ENCODE measurements at places on chromosomes 2 and 18. TPM values are rescaled to one million over a fixed set of nuclear protein-coding genes. Genes with fewer than 3 reads are reported as not detected.

The FHL2 gene
- total RNA-seq = 17.8 TPM

The SMYD5 gene
- 21.0 TPM for total RNA-seq

The FAM237A gene
- total RNA-seq = not detected

The HJURP gene
- total RNA-seq = 109 TPM

The PRSS56 gene
- total RNA-seq = not detected

The NCK2 gene
- 32.8 TPM for total RNA-seq

The CDH2 gene
- 459 TPM for total RNA-seq

The SULT1C4 gene
- total RNA-seq = 11.3 TPM

The RUFY4 gene
- total RNA-seq = not detected

DNA sequence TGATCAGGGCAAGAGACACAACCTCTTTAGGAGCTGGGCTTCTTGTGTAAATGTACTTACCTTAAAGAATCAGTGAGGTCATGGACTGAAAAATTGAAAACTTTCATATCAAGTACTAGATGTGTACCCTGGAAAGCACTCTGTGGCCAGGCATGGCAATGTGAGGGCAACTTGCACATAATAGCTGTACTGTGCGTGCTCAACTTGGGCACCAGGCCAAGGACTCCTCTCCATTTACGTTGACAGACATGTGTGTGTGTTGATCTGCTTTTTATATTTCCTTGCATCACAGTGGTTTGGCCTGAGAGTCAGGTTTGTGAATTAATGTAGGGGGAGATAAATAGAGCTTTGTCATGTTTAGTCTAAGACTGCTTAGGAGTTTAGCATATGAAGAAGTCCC, 669.5 kb upstream of the REG3G start:
- no peak for DNase-seq
- H3K27ac ChIP-seq = no peak overlapping the region
- H3K4me3 ChIP-seq = no peak overlapping the region
- no peaks in the 10 kb centered on the region for H3K36me3 ChIP-seq
- no peaks in the 10 kb centered on the region for H3K4me1 ChIP-seq

- H3K27ac ChIP-seq = no peak overlapping the region
- peaks cover 4% of the 10 kb centered on the region for H3K4me1 ChIP-seq
- no peaks in the 10 kb centered on the region for H3K36me3 ChIP-seq
- H3K4me3 ChIP-seq = no peak overlapping the region
- no peak for DNase-seq
Measured at GRCh38 chr18:79786786-79787526, 10.8 kb upstream of the KCNG2 start.

- no peaks in the 10 kb centered on the region for H3K27me3 ChIP-seq
- H3K27ac ChIP-seq = no peak overlapping the region
- DNase-seq = no peak
- H3K36me3 ChIP-seq = no peaks in the 10 kb centered on the region
Measured at GRCh38 chr2:220985561-220985960, 586.5 kb downstream of the EPHA4 start.

DNA sequence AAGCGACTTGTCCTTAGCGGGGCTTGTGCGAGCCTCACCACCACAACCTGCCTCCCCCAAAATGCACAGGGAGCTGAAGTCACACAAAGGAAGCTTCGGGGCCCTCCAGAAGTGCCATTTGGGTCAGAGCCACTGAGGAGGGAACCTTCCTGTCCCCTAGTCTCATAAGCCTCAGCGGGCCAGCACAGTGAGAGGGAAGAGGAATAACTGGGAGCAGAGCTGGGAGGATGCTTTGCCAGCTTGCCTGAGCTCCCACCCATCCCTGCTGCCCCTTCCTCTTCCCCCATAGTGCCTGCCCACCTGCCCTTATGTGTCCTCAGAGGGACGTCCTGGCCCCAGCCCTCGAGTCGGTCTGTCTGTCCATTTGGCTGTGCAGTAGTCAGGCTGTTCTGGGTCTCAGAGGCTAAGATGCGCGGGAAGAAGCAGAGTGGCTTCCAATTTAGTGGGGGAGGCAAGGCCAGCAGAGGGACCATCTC, 51.8 kb upstream of the GPR17 start:
- no peak overlapping the region for H3K27ac ChIP-seq
- no peaks in the 10 kb centered on the region for H3K27me3 ChIP-seq
- no peak for DNase-seq
- H3K4me3 ChIP-seq = no peak overlapping the region

DNA sequence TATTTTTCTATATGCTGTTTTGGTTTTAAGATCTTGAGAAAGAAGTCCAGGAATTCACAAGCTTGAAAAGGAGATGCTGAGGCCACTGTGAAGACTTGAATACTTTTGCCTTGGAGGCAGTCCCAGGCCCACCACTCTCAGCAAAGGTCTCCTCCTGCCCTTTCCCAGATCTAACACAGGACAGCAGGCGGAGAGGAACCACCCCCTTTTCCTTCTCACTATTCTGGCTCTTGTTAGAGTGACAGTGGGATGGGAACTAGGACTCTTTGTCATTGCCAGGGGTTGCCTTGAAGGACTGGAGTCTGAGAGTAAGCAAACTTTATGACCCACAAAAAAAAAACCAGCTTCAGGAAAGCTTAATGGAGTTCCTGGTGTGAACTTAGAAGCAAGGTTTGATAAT, 54.7 kb downstream of the E2F6 start:
- H3K27me3 ChIP-seq = no peaks in the 10 kb centered on the region
- H3K27ac ChIP-seq = no peak overlapping the region
- DNase-seq = no peak
- H3K4me3 ChIP-seq = no peak overlapping the region
- no peaks in the 10 kb centered on the region for H3K36me3 ChIP-seq
- H3K4me1 ChIP-seq = no peaks in the 10 kb centered on the region

DNA sequence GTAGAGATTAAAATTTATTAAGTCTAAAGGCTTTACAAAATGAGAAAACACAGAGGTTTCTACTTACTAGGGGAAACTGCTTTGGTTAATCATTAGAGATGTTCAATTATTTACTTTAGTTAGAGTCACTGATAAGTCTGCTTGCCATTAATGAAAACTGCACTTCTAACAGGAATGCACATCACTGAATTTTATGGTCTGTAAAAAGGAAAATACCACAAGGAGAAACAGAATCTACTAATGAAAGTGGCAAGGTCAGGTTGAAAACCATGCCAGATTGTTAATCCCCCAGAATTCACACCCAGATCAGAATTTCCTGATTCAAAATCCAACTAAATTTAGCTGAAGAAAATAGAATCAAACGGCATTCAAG, 90.5 kb upstream of the GRB14 start:
- no peaks in the 10 kb centered on the region for H3K4me1 ChIP-seq
- no peaks in the 10 kb centered on the region for H3K36me3 ChIP-seq
- H3K27me3 ChIP-seq = no peaks in the 10 kb centered on the region
- H3K27ac ChIP-seq = no peak overlapping the region
- no peak overlapping the region for H3K4me3 ChIP-seq
- no peak for DNase-seq

- H3K27me3 ChIP-seq = no peaks in the 10 kb centered on the region
- no peak overlapping the region for H3K27ac ChIP-seq
- H3K4me3 ChIP-seq = no peak overlapping the region
- no peaks in the 10 kb centered on the region for H3K4me1 ChIP-seq
- H3K36me3 ChIP-seq = no peaks in the 10 kb centered on the region
- no peak for DNase-seq
Measured at GRCh38 chr2:206063635-206064034, 22.3 kb downstream of the INO80D start.

DNA sequence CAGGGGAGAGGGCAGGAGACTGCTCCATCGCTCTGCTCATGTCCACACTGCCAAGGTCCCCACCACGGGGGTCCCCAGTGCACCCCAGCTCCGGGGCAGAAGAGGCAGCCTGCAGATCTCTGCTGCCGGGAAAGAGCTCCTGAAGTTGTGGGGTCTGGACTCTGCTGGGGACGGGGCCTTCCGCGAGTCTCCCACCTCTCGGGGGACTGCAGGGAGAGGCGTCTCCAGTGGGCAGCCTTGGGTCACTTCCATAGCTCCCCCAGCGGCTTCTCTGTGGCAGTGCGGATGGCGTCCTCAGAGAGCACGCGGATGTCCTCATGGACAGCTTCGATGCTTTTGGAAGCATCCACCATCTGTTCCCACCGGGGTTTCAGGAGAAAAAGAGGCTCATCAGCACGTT, 10.7 kb downstream of the DTYMK start:
- no peaks in the 10 kb centered on the region for H3K4me1 ChIP-seq
- no peak for DNase-seq
- H3K27ac ChIP-seq = no peak overlapping the region
- no peaks in the 10 kb centered on the region for H3K36me3 ChIP-seq
- H3K4me3 ChIP-seq = no peak overlapping the region

- H3K27ac ChIP-seq = no peak overlapping the region
- H3K4me3 ChIP-seq = no peak overlapping the region
- no peaks in the 10 kb centered on the region for H3K27me3 ChIP-seq
- no peaks in the 10 kb centered on the region for H3K36me3 ChIP-seq
- H3K4me1 ChIP-seq = no peaks in the 10 kb centered on the region
Measured at GRCh38 chr2:236965841-236966096, 119.9 kb upstream of the COPS8 start.

GRCh38 chr2:67399831-67400489, 2.8 kb downstream of the ETAA1 start:
- peaks cover 30% of the 10 kb centered on the region for H3K36me3 ChIP-seq
- H3K27ac ChIP-seq = no peak overlapping the region
- no peaks in the 10 kb centered on the region for H3K27me3 ChIP-seq

GRCh38 chr2:79393806-79394484, 118.9 kb upstream of the CTNNA2 start:
- H3K27me3 ChIP-seq = no peaks in the 10 kb centered on the region
- no peaks in the 10 kb centered on the region for H3K36me3 ChIP-seq
- H3K4me3 ChIP-seq = peak overlapping the region; percentile 9
- H3K4me1 ChIP-seq = peaks cover 31% of the 10 kb centered on the region
- peak overlapping the region; percentile 90 for H3K27ac ChIP-seq

GRCh38 chr18:46917108-46917802, at the start of the genes KATNAL2 and PIAS2:
Gene KATNAL2, plus strand, starts transcription at chr18:46917602. Its CDS starts 29,271 bp downstream, at chr18:46946873.
Gene PIAS2, minus strand, starts transcription at chr18:46917507. Its CDS starts 162 bp downstream, at chr18:46917345.
- no peak within 1 kb of the TSS for H3K27ac ChIP-seq
- H3K36me3 ChIP-seq = no peaks in the 10 kb centered on the region
- H3K27me3 ChIP-seq = no peaks in the 10 kb centered on the region
- H3K4me3 ChIP-seq = peak within 1 kb of the TSS; percentile 85
- peaks cover 27% of the 10 kb centered on the region for H3K4me1 ChIP-seq

DNA sequence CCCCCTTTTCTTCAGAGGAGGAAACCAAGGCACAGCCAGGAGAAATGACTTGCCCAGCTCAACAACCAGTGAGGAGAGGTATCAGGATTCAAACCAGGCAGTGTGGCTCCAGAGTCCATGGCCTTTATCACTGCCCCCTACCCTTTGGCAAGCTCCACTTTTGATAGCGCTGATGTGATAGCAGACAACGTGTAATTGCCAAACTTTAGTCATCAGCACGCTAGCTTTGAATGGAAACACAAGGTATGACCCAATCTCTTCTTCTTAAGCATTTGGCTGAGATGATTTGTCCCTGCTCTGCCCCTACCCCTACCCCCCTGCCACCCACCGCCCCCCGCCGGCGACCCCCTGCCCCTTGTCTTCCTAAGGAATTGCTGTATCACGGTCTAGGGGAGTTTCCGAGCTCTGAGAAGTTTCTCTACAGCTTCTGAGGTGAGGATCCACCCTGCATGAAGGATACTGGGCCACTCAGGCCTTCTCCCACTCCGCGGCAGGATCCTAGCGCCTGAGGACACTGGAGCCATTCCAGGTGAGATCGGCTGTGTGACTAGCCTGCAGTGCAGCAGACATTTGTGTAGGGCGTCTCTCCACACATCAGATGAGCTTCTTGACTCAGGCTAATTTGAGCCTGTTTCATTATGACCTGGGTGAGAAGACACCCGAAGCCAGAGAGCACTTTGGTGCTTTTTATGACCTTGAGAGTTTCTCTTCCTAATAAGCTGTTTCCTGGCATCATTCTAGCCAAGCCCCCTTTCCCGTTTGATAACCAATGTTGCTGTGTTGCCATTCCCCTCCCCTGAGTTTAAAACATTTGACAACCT, 75.1 kb upstream of the MAP4K4 start:
- H3K4me1 ChIP-seq = no peaks in the 10 kb centered on the region
- H3K4me3 ChIP-seq = no peak overlapping the region
- H3K27ac ChIP-seq = no peak overlapping the region
- H3K36me3 ChIP-seq = no peaks in the 10 kb centered on the region
- H3K27me3 ChIP-seq = no peaks in the 10 kb centered on the region

DNA sequence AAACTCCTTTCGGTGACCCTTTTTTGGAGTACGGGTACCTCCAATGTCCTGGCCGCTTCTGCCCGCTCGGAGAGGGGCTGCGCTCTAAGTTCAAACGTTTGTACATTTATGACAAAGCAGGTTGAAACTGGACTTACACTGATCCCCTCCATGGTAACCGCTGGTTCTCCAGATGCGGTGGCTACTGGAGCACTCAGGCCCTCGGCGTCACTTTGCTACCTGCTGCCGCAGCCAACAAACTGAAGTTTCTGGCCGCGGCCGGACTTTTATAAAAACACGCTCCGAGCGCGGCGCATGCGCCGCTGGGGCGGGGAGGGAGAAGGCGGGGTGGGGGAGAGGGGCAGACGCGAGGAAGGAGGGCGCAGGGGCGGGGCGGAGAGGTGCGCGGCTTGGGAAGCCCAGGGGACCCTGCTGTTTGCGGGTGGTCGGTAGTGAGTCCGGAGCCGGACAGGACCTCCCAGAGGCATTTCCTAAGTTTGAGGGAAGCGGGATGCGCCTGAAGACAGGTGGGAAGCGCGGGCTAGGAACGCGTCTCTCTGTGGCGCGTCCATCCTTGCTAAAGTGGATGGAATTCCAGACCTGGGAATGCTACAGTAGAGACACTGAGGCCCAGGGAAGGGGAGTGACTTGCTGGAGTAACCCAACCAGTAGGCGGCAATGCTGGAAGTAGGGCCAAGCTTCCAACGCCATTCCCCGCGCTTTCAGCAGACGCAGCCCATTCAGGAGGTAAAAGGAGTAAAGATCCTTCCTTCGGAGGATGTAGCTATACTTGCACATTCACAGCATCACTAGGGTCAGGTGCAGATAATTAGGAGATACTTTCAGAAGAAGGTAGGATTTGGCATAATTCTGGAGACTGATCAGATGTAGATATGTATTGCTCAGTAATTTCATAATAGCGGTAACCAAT, at the start of gene CXCR4:
Gene CXCR4 (minus strand): TSS at position 241 of the 910 bp plus-strand sequence. CDS start 89 bp downstream, at position 152.
- H3K27ac ChIP-seq = no peak within 1 kb of the TSS
- peaks cover 30% of the 10 kb centered on the region for H3K27me3 ChIP-seq
- peak within 1 kb of the TSS; percentile 70 for H3K4me3 ChIP-seq
- peaks cover 43% of the 10 kb centered on the region for H3K4me1 ChIP-seq

DNA sequence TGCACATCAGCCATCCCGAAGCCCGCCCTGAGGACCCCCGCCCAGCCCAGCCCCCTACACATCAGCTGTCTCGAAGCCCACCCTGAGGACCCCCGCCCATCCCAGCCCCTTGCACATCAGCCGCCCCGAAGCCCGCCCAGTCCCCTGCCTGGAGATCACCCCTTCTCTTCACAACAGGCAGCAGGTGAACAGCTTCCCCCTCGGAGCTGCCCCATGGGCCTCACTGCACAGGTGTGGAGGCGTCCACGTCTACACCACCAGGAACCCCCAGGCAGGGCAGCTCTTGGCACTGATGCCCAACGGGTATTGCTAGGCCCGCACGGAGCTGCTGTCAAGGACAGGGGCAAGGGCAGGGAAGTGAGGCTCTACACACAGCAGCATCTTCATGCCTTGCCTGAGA, 137.6 kb downstream of the HDAC4 start:
- DNase-seq = no peak
- peaks cover 11% of the 10 kb centered on the region for H3K4me1 ChIP-seq
- no peaks in the 10 kb centered on the region for H3K36me3 ChIP-seq
- H3K27me3 ChIP-seq = no peaks in the 10 kb centered on the region
- H3K4me3 ChIP-seq = no peak overlapping the region
- H3K27ac ChIP-seq = no peak overlapping the region

- no peaks in the 10 kb centered on the region for H3K4me1 ChIP-seq
- no peak for DNase-seq
- H3K27me3 ChIP-seq = no peaks in the 10 kb centered on the region
- no peak overlapping the region for H3K4me3 ChIP-seq
Measured at GRCh38 chr18:6313415-6313814, 101.3 kb downstream of the L3MBTL4 start.

- DNase-seq = no peak
- no peak overlapping the region for H3K4me3 ChIP-seq
- H3K36me3 ChIP-seq = no peaks in the 10 kb centered on the region
- H3K27ac ChIP-seq = no peak overlapping the region
Measured at GRCh38 chr2:232369126-232369951, 9.2 kb upstream of the ALPP start.
